Activated effector memory CD4-positive, alpha-beta T cell treated with Interleukin-2 at 50 U/mL for 16 hours (primary cell): ENCODE measurements at places on chromosomes 6 and 20.

DNA sequence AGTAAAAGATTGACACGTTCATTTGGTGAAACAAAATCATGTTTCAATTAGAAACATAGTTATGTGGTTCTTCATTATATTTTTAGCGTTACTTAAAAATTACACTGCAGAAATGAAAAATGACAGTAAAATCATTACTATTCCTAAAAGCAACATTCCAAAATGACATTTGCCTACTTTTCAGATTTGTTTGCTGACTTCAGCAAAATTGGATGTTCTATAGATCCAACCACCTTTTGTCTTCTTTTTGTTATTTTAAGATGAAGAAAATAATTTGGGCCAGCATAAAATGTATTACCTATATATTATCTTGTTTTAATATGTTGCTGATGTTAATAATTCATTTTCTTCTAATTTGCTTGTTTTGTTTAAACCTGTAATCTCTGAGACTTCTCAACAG is 30.5 kb downstream of the STXBP5 start:
- no peak for DNase-seq

DNA sequence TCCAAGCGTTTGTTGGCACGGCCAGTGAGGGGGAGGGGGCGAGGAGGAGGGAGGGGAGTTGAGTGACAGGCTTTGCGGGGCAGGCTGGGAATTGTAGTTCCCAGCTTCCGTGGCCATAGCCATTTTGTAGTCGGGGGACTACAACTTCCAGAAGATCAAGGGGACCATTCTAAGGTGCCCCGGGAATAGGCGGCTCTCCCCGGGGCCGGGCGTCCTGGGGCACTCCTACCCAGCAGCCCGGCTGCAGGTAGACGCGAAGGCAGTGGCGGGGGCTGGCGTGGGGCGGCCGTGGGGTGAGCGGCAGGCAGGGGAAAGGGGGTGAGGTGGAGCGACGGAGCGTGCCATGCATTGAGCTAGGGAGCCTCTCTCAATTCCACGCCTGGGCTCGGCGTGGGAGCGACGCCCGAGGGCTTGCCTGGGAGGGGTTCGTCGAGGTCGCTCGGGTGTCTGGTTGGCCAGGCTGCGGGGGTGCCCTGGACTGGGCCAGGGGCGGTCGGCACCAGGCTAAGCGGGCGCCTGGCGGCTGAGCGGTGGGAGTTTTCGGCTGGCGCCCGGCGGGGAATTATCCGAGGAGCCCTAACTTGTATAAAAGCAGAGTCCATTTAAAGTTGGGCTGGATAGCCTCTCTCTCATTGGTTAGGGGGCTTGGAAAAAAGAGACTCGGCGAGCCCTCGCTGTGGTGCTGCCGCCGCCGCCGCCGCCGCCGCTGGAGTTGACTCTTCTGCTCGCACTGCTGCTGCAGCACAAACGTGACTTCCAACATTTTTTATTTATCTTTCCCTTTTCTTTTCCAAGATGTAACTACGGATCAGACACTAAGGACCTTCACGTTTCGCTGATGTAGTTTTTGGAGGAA is at the start of gene JARID2:
Gene JARID2, plus strand, starts transcription at position 709 of the 856 bp plus-strand sequence. CDS start 471 bp downstream, outside the sequence.
- peak; percentile 92 for DNase-seq

DNA sequence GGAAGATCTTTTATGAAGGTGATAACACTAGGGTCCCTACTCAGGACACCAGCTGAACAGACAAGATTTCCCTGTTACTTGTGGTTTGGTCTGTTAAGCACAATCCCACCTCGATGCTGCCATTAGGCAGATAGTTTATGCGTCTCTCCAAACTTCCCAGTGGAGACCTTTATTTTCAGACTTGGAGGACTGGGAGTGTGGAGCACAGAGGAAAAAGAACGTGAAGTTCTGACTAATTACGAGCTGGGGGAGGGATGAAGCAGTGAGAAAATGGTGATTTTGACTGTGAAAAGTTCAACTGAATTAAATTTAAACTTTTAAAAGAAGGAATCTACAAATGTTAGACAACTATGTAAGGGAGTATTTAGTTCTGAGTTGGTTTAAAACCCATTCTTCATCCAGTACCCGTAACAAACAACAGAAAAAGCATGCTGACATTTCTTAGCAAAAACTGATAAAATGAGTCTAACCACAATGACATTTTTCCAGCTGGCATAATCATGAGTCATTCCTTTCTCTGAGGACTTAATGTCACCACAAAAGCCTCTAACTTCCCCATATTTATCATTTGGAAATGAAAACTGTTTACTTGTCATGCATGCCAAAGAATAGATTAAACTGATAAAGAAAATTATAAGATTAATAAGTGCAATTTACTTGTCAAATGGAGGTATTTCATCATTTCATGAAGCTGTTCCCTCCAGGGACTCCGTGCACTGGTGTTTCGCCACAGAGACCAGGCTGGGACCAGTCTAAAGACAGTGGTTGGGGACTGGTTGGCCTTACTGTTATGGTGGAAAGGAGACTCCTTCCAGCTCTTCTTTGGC is 113.3 kb upstream of the SSTR4 start:
- no peak for DNase-seq

GRCh38 chr20:9600562-9600961 is 86.2 kb downstream of the LAMP5 start:
- no peak for DNase-seq

GRCh38 chr20:63737695-63737944 is 1.2 kb downstream of the LIME1 start:
- no peak for DNase-seq

DNA sequence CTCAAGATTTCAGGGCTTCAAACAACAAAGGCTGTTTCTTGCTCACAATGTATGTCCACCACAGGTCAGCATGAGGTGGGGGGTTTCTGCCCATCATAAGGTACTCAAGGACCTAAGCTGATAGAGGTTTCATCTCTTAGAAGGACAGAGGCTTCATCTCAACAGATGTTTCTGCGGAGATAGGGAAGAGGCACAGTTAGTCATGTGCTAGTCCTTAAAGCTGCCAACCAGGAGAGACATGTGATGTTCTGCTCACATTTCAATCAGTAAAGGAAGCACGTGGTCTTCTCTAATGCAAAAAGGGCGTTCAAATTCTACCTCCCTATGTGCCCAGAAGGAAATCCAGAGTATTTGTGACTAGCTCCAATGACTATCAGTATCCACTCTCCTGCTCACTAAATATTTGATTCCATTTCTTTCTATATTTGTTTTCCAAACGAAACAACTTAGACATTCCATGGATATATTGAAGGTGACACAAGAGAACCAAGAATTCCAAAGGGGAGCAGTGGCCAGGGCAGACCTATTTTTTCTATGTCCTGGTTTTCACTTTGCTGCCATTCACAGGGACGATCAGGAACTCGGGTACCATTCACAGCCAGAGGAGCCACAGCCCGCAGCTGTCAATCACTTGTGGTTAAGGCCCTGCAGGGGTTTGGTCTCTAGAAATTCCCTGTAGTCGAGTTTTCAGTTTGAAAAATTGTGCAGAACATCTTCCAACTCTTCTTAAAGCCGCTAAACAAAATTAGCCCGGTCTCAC is 173.2 kb upstream of the FOXA2 start:
- DNase-seq, result no peak

- no peak for DNase-seq
Measured at GRCh38 chr20:54122189-54122588, 51.6 kb downstream of the CYP24A1 start.

DNA sequence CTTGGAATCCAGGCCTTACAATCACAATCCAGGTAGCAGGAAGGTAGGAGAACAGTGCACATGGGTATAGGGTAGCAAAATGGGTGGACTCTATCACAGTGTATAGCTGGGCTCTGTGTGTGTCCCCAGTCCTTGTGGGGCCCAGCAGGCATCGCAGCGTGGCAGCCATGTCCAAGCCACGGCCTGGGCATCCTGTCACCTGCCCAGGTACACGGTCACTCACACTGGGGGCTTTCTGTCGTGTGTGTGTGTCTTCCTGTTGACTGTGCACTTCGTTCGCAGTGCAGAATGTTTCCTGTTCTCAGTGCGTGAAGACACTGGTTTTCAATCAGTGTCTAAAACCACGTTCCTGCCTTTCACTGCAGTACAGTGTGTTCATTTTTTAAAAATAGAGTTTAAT is 523.2 kb upstream of the JARID2 start:
- DNase-seq, result no peak
